ENCODE measurements at places on chromosomes 12 and 14. TPM values are rescaled to one million over a fixed set of nuclear protein-coding genes. Genes with fewer than 3 reads are reported as not detected.

DNA sequence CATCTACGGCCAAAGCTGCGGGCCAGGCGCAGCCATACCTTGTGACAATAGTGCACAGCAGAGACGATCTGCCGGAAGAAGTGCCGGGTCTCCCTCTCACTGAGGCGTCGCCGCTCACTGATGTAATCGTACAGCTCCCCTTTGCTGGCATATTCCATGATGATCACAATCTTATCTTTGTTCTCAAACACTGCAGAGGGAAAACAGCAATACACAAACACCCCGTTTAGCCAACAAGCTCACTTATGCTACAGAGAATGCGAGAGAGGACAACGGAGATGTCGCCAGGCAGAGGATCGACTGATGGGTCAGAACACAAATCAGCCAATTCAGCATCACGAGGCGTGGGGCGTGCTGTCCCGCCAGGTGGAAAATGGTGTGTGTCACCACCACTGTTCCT is 52.1 kb downstream of the NUAK1 start:
- no peak for DNase-seq

DNA sequence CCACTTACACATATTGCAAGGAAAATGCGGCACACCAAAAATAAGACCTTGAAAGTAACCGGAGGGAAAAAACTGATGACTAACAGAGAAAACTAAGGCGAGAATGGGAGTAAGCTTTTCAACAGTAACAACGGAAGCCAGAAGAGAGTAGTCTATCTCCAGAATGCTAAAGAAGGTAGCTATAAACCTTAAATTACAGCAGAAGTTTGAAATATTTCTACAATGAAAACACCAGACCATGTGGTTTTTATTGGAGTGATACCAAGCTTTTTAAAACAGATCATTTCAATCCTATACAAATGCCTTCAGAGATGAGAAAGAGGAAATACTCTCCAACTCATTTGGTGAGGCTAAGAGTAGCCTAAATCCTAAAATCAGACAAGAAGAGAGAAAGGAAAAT is 209.5 kb downstream of the ANO6 start:
- no peak for DNase-seq

GRCh38 chr12:49030714-49031572 is 12.4 kb upstream of the PRKAG1 start:
- DNase-seq: no peak

DNA sequence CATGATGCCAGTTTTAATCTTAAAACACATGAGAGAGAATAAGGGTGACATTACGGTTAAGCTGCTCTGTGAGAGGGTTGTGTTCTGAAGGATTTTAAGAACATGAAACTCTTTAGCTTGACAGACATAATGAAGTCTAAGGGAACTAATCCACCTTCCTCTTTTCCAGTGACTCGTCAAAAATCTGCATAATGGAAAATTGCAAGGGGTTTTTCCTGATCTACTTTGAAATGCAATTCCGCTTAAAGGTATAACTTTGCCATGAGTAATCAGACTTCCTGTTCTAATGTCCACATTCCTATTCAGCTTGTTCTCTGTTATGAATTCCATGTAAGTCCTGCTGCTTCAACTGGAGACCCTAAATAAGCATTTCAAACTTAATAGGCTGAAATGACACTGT is at the start of gene ZNF705A:
TSS of gene ZNF705A (plus strand) at position 171 of the 400 bp plus-strand sequence. CDS start 15,611 bp downstream, outside the sequence.
- DNase-seq: no peak

Gene CLEC1B
- 0.87 TPM for polyA plus RNA-seq

Gene CNTN1
- 43.2 TPM for polyA plus RNA-seq

Gene SLC25A21
- polyA plus RNA-seq: 2.4 TPM

Measured in right renal cortex interstitium (tissue), 3 donors.